Ovary (tissue), 10 donors: ENCODE measurements at places on chromosomes 3 and 15. TPM values are rescaled to one million over a fixed set of nuclear protein-coding genes. Genes with fewer than 3 reads are reported as not detected.

DNA sequence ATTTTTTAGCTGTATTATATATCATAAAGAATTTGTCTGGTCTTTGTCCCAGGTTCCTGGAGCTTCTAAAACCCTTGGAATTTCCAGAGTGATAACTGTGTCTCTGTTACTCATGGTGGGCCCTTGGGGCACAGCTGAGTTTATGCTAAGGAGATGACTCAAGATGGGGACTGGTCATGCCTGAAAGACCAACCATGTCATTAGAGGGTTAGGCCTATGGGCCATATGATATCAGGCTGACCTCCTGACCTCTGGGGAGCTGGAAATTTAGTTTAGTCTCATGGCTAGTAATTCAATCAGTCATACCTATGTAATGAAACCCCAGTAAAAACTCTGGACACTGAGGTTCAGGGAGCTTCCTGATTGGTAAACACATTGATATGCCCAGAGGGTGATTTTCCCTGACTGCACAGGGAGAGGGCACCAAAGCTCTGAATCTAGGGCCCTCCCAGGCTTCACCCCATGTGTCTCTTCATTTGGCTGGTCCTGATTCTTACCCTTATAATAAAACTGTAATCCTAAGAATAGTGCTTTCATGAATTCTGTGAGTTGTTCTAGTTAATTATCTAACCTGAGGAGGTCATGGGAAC is 69.6 kb downstream of the EEFSEC start:
- DNase-seq = no peak

- DNase-seq = no peak
Observed at GRCh38 chr15:64636556-64636955, 138.8 kb downstream of the RBPMS2 start.

- no peak for DNase-seq
Observed at GRCh38 chr3:104578558-104578957, 788.2 kb upstream of the ALCAM start.

- DNase-seq = no peak
Observed at GRCh38 chr3:47113669-47114365, 50.1 kb downstream of the SETD2 start.

GRCh38 chr15:60843482-60843881 is 364.5 kb upstream of the ICE2 start:
- DNase-seq = no peak

- no peak for DNase-seq
Observed at GRCh38 chr3:111595232-111595631, at the start of gene ZBED2. Gene ZBED2, minus strand, starts transcription at chr3:111595346. Its CDS starts 1,145 bp downstream, at chr3:111594201.

- no peak for DNase-seq
Observed at GRCh38 chr3:44069276-44069675, 172.4 kb upstream of the TOPAZ1 start.

GRCh38 chr3:43692085-43692855 is 1.5 kb downstream of the ABHD5 start:
- DNase-seq = no peak

DNA sequence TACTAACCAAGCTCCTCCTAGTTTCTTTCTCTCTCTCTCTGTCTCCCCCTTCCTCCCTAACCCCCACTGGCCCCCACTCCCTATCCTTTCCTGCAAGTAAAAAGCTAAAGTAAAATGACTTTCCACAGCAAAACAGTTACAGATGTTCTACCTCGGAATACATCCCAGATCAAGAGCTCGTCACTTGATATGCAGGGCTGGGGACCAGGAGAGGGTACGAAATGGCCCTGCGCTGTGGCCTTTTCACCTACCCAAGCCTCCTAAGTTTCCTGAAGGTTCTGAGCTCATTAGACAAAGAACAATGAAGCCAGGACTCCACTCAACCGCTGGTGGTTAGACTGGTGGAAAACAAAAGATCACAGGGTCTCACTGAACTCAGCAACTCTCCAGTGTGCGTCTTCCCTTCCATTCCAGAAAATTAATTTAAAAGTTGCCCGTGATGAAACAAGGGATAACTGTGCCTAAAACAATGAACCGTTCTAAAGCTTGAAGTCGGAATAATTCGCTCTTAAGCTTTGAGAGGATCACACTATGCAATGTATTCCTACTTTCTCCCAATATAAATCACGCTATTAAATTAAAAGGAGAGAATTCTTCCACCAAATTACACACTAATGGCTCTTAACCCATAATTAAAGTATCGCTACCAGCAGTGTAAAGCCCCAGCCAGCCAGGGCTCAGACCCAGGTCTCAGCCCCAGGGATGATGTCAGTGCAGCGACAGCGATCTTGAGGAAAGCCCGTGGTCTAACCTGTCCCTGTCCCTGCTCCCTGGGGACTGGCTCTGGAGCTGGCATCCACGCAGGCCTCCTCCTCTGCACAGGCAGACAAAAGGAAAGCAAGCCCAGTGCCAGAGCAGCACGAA is 5.0 kb downstream of the VGLL4 start:
- DNase-seq = no peak

DNA sequence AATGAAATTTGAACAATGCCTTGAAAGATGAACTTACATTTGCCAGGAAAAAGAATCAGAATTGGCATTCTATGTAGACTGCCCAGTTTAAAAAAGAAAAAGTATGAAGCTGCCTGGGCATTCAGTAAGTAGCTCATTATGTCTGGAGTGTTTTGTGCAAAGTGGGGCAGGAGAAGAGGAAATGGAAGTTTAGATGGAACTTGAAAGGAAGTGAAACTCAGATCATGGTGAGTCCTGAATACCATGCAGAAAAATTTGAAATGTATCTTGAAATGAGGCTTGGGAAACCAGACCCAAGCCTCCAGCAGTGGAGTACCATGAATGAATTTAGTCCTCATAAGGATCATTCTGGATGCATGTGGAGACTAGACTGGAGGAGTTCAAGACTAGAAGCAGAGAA is 4.8 kb upstream of the MORC1 start:
- DNase-seq = no peak

- no peak for DNase-seq
Observed at GRCh38 chr15:82228750-82229149, 33.8 kb downstream of the EFL1 start.

- no peak for DNase-seq
Observed at GRCh38 chr3:136464502-136464901, 214.4 kb downstream of the PCCB start.

DNA sequence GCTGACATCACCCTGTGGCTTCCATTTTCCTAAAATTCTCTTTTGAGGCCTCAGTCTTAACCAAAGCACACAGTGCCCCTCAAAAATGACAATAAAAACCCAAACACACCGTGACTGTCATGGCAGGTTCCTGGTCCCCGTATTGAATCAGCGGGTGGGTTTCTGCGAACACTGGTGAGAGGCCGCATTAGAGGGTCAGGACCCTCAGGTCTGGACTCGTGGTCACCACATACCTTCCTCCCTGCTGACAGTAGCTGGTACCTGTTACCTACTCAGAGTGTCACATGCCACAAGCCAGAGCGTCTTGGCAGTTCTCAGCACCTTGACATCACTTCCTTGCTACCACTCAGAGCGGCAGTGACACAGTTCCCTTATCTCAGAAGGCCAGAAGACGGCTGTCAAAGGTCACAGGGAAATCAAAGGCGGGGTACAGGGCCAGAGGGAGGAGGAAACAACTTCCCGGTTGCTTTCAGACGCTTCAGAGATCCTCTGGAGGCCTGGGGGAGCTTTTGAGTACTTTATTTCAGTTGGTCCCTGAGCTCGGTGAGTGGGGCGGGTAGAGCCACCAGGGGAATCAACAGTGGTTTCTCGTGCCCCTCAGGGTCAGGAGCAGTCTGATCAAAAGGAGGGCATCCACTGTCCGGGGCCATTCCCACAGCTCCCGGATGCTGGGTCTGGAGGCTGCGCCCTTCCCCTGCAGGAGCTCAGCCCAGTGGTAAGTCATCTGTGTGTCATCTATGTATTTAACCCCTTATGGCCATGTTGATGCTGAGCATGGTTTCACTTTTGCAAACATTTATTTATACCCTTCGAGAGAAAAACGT is at the start of the genes CCR5AS and CCRL2:
Gene CCR5AS, minus strand, starts transcription at position 279 of the 824 bp plus-strand sequence.
Gene CCRL2, plus strand, starts transcription at position 472 of the 824 bp plus-strand sequence. CDS start 821 bp downstream, outside the sequence.
- peak; percentile 45 for DNase-seq

- DNase-seq = no peak
Observed at GRCh38 chr3:70085613-70086012, 86.1 kb downstream of the SAMMSON start.

DNA sequence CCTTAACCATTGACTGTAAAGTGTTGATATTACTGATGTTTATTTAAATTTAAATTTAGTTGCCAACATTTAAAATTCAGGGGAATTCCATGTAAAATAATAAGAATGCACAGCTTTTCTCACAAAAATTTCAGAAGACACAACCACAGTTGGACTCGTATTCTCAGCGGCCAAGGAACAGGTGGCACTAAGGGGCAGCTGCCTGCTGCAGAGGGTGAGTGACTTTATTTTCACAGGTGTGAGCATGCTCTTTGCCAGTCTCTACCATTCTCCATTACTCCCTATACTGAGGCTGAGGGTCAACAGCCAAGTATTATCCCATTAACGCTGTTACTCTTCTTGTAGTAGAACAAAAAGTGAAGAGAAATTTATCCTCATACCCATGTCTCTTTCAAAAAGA is 92.1 kb upstream of the GADL1 start:
- DNase-seq = no peak

CCDC9B gene
- polyA plus RNA-seq = 4.3 TPM

BCL2A1 gene
- polyA plus RNA-seq = 2.0 TPM

ERICH6 gene
- polyA plus RNA-seq = not detected

ADGRG7 gene
- polyA plus RNA-seq = not detected

DISP2 gene
- 2.3 TPM for polyA plus RNA-seq

ABI3BP gene
- 229 TPM for polyA plus RNA-seq

PPCDC gene
- polyA plus RNA-seq = 13.4 TPM
